ENCODE measurements at places on chromosomes 5 and 9. TPM values are rescaled to one million over a fixed set of nuclear protein-coding genes. Genes with fewer than 3 reads are reported as not detected.

DNA sequence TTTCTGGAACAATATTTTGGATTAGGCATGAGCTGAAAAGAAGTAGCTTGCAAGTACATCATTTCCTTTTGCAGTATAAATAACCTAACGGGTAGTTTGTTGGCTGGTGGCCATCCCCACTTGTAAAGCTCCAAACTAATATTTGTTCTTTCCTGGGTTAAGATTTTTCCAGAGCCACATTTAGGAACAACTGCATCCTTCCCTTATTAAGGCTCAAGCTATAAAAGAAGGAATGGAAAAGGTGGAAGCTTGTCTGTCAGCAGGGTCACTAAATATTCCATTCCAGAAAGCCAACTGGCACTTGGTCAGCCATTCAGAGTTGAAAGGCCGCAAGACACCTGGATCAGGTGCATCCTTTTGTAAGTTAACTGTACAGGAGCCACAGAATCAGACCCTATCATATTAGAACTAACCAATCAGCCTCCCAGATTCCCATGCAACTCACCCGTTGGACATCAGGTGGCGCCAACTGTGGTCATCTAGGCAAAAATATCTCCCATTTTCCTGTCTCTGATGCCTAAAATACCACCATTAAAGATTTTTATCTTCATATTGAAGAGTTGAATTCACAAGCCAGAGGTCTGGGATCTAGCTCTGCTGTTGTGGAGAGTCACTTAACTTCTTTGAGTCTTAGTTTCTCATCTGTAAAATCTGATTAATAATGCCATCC is 82.9 kb downstream of the PTCD2 start:
- no peak for DNase-seq

GRCh38 chr5:125326150-125326510 is 579.7 kb upstream of the ZNF608 start:
- DNase-seq, result peak; percentile 55

- DNase-seq, result no peak
Observed at GRCh38 chr9:101139082-101139481, 110.6 kb downstream of the PLPPR1 start.

GRCh38 chr9:93702261-93702660 is 125.9 kb downstream of the PHF2 start:
- no peak for DNase-seq

DNA sequence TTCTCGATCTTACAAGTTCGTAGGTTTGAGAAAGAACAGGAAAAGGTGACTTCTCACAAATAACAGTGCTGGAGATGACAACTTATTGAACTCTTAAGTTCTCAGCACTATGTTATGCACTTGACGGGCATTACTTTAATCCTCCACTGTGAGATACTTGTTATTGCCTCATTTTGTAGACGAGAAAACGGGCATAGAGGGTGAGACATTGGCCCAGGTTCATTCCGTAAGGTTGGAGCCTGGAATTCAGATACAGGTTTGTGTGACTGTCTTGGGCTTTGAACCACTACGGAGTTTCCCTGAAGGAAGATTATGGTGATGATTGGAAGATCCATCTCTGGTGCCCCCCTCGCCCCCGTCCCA is 657 bp downstream of the MAT2B start:
- no peak for DNase-seq

DNA sequence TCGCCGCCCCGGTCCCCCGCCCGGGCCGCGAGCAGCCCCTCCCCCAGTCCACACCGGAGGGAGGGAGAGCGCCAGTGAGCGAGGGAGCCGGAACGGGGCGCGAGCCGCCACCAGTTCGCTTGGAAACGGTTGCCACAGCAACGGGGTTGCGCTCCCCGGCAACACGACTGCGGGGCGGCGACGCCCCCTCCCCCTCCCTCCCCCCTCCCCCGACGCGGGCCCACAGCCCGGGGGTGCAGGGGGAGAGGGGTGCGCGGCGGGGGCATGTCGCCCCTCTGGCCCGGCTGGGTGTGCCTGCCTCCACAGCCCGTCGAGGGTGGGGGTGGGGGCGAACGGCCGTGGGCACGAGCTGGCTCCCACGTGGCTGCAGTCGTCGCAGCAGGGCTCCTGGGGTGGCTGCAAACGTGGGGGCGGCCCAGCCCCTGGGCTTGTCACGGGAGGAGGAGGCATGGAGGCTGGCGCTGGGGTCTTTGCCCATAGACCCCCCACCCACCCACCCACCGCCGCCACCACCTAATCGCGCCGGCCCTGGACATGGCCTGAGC is 524 bp downstream of the PRR7 start:
- DNase-seq, result peak; percentile 83

GRCh38 chr5:82513738-82514137 is 235.6 kb upstream of the RPS23 start:
- no peak for DNase-seq

EIF4EBP3 gene
- polyA plus RNA-seq, result 6.6 TPM

ADCY2 gene
- 3.2 TPM for polyA plus RNA-seq

ELAVL2 gene
- not detected for polyA plus RNA-seq

SHISAL2B gene
- polyA plus RNA-seq, result 0.56 TPM

GARIN3 gene
- not detected for polyA plus RNA-seq

SLC4A9 gene
- polyA plus RNA-seq, result 0.53 TPM

AJM1 gene
- 7.7 TPM for polyA plus RNA-seq

ENTPD2 gene
- 1.1 TPM for polyA plus RNA-seq

RNF183 gene
- polyA plus RNA-seq, result 0.85 TPM
